ENCODE measurements at places on chromosomes 7 and 10.

- DNase-seq: no peak
Measured at GRCh38 chr7:106862317-106863089, 2.6 kb upstream of the PIK3CG start.

GRCh38 chr10:1211844-1212570, 155.8 kb downstream of the WDR37 start:
- no peak for DNase-seq

DNA sequence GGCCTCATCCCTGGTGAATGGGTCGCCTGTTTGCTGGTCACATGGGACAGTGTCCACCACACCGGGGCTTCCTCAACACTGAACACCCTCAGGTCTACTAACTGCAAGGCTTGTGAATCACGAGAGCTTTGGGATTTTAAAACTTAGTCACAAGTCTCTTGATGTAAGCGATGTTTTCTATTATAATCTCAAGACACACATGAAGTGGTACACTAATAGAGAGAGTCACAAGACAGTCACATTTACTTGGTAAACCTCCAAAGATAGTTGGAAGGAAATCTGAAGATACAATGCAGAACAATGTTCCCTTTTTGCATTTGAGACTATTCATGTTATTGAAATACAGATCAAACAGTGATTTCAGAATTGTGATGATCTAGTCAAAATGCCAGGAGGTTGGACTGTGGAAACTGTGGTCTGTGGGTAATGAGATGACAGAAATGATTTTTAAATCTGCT, 233.1 kb upstream of the KLF6 start:
- DNase-seq: no peak

DNA sequence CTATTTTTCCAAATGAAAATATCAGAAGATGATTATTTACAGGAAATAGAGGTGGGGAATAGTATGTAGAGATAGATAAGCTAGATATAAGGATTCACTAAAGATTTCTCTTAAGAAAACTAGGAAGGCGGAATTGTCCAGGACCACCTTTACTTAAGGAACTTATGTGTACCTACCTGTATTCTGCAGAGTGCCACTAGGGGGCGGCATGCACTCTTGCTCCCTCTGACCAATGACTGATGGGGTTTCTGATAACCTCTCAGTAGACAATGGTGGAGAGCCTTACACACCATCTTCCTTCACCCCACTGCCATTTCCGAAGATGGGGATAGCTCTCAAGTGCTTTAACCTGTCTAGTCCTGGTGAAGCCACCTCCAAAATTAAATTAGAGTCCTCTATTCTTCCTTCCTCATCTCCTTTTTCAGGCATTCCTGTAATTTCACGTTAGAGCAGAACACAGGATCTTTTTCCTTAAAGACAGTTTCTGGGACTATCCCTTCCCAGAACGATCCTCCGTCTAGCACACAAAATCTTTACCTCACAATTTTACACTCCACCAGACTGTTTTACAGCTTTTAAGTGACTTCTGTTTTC, 453.1 kb downstream of the SORCS1 start:
- DNase-seq: no peak

DNA sequence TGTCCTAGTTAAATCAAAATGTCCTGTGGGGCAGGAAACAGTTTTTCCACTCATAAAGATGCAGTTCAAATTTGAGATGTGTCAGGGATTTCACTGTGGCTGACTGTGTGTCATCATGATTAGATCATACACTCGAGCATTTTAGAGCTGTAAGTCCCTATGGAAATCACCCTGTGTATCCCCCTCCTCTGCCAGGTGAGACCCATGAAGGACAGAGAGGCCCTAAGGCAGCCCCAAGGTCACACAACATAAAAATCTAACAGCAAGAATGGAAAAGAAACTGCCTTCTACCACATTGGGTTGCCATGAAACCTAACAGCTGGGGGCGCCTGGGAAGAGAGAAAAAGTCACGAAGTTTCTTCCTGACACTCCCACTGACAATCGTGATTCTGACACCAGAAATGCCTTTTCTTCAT, 135.8 kb downstream of the KCNMA1 start:
- DNase-seq: no peak

DNA sequence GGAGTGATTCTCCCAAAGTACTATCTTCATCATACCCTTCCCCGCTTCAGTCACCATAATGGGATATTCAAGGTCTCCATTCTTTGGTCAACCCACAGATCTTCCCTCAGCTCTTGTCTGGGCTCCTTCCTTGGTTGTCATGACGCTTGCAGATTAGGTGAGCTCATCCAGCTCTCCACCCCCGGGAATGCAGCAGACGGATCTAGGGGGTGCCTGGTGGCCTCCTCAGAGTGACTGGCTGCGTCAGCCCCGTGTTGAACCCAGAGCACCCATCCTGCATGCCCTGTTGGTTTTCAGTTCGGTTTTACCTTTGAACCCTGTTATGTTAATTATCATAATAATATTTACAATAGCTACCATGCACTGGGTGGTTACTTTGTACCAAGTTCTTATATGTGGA, 6.4 kb downstream of the NEURL1 start:
- no peak for DNase-seq

GRCh38 chr7:106836816-106837215, 28.3 kb upstream of the PIK3CG start:
- DNase-seq: no peak

DNA sequence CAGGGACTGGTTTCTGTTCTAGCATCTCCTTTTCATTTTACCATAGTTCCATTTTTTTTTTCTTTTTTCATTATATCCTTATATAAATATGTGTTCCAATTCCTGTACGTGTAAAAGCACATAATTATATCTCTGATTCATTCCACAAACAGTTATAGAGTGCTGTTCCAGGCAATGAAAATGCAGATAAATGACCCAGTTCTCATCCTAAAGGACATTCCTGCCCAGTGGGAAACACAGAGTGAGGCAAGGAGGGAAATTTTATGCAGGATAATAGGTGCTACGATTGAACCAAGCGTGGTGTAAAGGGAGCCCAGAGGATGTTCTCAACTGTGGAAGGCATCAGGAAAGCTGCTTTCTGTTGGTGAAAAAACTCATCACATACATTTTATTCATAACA, 408.1 kb downstream of the GATA3 start:
- DNase-seq: no peak

DNA sequence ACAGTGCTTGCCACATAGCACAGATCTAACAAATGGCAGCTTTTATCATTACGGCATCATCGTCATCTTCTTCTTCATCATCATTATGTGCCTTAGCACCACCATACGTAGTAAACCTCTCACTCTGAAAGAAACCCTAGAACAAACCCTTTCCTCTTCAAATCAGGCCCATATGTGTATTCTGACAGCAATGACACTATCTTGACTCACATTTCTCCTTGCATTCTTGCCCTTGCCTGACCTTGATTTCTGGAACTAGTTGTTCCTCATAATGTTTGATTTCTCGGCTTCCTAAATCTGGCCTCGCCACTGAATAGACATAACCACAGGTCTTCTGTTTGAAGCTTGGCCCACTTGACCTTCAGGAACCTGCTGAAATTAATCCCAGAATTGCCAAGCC, 115.3 kb downstream of the DGKI start:
- DNase-seq: no peak

DNA sequence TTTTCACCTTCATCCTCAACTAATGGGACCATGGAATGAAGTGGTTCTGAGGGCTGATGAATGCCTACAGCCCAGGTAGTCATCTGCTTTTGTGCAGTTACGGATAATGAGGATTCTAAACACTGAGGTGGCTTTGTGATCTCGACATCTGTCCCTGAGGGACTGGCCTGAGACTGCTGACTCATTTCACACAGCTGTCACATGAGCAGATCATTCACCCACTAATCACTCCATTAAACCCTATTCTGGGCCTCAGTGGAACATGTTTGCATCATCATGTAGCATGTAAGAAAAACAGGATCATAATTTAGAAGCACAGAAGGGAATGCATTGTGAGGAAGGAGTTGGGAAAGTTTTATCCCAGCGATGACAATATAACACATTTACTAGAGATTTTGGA, 79.4 kb upstream of the FEZF1 start:
- DNase-seq: no peak

GRCh38 chr7:46494028-46494427, 573.0 kb upstream of the IGFBP3 start:
- DNase-seq: no peak

- DNase-seq: no peak
Measured at GRCh38 chr7:4713183-4713784, 31.2 kb downstream of the FOXK1 start.

- no peak for DNase-seq
Measured at GRCh38 chr7:66617295-66617694, 11.4 kb upstream of the KCTD7 start.

- DNase-seq: no peak
Measured at GRCh38 chr7:155009570-155010157, 6.7 kb upstream of the PAXIP1 start.
